Uterus (tissue), 4 donors: ENCODE measurements at places on chromosomes 1 and 21.

- DNase-seq = no peak
Observed at GRCh38 chr1:166273618-166274017, 106.8 kb upstream of the FAM78B start.

DNA sequence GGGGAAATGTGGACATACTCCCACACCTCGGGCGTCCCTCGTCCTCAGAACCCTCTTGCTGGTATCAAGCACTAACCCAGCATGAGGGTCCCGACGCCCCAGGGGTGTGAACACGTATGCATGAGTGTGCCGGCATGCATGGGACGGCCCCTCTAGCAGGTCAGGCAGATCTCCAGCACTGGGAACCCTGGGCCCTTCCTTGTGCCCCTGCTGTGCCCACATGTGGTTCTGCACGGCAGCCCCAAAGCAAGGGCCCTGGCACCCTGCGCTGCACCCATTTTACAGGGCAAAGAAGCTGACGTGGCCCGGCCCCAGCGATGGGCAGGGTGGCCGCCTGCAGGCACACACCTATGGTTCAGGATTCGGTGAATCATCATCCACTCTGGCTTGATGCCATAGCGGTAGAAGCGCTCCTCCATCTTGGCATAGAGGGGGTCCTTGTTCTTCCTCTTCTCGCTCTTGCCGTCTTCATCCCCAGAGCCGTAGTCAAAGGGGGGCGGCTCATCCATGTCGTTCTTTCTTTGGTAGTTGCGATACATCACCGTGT is 34.2 kb downstream of the CHD5 start:
- no peak for DNase-seq

DNA sequence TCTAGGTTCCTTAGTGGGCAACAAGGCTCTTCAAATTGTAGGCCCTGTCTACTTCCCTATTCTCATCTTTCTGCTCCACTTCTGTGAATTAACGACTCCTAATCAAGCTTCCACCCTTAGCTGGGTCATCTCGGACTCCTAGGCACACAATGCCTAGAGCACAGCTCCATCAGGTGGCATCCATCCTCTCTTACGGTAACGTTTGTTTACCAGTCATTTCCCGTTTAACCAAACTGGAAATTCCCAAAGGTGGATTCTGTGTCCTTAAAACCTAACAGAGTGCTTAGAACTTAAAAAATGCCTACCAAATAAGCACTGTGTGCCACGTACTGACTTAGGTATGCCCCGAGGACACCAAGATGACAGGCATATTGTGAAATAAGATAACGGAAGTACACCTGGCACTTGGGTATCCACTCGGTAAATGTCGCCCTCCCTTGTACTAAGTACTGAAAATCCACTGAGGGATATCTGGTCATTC is 1.5 kb downstream of the PARP1 start:
- no peak for DNase-seq

- no peak for DNase-seq
Observed at GRCh38 chr1:67120855-67121619, 13.7 kb downstream of the C1orf141 start.

DNA sequence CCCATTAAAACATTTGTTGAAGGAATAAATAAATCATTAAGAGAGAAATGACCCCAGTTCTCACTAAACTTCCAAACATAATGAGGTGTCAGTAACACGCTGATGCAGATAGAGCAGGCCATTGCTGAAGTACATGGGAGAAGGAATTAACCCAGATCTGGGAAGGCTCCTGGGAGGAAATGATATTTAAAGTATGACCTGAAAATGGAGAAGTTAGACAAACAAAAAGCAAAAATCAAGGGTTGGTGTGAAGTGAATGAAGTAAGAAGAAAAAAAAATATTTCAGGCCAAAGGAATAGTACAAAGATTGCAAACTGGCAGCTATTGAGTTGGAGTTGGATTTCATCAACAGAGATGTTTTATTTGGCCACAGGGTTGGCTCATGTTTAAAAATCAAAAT is 71.4 kb downstream of the RGS2 start:
- DNase-seq = no peak
